ENCODE measurements at places on chromosomes 13 and 19.
A peak's percentile ranks its signal among the peaks of the same experiment; 100 is the strongest.

DNA sequence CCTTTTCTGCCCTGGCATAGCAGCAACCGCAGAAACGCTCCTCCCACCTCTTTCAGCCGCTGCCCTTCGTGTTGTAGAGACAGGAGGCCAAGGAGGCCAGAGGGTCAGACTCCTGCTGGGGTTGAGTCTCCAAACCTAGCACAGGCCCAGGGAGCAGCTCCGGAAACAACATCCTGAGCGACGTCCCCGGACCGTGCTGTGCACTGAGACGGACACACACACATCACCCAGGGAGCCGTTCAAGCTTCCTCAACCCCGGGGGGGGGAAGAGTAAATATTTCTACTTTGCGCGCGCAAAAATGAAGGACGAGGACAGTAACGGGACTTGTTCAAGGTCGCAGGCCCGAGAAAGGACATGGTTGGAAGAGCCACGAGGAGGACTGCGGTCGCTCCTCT lies 657 bp downstream of the ZNF550 start:
- peak; percentile 49 for DNase-seq

DNA sequence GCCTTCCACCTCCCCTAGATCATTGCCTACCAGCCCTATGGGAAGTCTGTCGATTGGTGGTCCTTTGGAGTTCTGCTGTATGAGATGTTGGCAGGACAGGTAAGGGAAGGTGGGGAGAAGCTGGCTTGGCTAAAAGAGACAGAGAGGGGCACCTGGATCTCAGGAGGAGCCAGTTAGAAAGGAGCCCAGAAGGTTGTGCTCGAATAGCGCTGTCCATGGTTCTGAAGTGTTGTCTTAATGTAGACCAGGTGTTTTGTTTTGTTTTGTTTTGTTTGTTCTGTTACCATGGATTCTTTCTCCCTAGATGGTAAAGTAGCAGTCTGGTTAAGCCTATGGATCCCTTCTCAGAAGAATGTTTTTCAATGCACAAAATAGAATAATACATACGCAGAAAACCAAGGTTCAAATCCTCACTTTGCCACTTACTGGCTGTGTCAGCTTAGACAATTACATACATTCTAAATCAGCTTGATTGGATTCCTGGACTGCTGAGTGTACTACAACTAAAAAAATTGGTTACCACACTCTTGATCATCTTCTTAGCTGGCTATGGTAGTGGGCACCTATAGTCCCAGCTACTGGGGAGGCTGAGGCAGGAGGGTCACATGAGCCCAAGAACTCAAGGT lies 5.9 kb upstream of the CACNG7 start:
- DNase-seq: peak; percentile 61

DNA sequence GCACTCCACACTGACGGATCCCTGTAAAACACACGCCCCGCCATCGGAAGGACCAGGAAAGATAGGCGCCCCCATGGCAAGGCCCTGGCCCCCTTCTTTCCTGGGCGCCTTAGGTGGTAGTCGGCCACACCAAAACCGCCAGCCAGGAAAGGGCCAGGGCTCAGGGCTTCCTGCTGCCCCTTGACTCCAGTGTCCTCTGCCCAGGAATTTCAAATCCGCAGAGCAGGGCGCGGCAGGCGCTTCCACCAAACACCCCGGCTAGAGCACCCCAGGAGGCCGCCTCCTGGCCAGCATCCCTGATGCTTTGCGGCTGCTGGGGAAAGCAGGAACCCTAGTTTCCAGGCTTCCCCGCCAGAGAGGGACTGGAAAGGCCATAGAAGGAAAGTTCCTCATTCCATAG lies 57.5 kb downstream of the ZNF726 start:
- DNase-seq: no peak

- no peak for DNase-seq
Measured at GRCh38 chr13:79307866-79308298, 98.2 kb downstream of the RBM26 start.

- DNase-seq: no peak
Measured at GRCh38 chr19:17616961-17617806, 61.7 kb downstream of the COLGALT1 start.

GRCh38 chr13:98557937-98558792 lies 18.7 kb downstream of the STK24 start:
- no peak for DNase-seq
